Central memory CD4-positive, alpha-beta T cell (primary cell): ENCODE measurements at places on chromosomes 16 and 17.

DNA sequence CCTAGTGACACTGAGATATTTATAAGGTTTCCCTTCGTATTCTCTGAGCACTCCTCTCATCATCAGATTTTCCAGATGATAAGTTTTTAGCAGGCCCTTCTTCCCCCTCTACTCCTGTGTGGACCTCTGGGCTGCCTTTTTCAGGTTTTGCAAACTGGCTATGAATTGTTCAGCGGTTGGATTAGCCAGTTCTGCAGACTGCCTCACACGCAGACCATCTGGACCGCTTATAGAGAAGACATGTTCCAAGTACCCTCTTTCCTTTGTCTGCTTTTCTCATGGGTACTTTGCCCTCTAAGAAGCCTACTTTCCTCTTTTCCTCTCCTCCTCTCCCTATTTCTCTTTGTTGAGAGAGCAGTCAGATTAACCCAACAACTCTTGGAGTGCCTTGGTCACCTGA lies 111.6 kb downstream of the GRIN2A start:
- no peak for DNase-seq

GRCh38 chr16:69131167-69131838 lies 1.1 kb downstream of the CHTF8 start:
- no peak for DNase-seq

DNA sequence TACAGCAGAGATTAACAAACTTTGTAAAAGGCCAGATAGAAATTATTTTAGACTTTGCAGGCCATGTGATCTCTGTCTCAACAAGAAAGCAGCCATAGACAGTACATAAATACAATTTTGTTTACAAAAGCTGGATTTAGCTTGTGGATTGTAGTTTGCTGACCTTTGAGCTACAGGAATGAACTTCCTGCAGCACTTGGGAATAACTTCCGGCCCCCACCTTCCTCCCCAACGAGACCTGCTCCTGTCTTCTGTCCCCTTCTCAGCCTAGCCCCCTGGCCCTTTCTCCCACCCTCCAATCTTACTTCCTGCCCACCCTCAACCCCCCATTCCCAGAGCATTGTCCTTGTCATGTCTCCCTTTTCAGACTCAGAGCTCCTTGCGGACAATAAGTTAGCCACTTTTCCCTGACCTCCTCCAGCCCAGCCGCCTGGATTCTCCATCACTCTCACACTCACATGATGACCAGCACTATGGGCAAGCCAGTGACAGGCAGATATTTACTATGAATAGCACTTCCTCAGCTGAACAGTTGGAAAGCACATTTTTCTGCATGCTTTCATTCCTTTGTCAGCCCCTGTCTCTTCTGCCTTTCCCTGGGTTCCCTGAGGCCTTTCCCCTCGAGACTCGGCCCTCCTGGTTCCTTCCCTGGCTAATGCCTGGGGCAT lies 27.6 kb upstream of the DLX3 start:
- no peak for DNase-seq

GRCh38 chr16:15418206-15418605 lies 16.2 kb upstream of the BMERB1 start:
- DNase-seq, result no peak

- DNase-seq, result peak; percentile 30
Observed at GRCh38 chr17:48728232-48729231, at the start of gene HOXB13. HOXB13 (minus strand) TSS chr17:48728750; CDS start chr17:48728593, 157 bp downstream.

DNA sequence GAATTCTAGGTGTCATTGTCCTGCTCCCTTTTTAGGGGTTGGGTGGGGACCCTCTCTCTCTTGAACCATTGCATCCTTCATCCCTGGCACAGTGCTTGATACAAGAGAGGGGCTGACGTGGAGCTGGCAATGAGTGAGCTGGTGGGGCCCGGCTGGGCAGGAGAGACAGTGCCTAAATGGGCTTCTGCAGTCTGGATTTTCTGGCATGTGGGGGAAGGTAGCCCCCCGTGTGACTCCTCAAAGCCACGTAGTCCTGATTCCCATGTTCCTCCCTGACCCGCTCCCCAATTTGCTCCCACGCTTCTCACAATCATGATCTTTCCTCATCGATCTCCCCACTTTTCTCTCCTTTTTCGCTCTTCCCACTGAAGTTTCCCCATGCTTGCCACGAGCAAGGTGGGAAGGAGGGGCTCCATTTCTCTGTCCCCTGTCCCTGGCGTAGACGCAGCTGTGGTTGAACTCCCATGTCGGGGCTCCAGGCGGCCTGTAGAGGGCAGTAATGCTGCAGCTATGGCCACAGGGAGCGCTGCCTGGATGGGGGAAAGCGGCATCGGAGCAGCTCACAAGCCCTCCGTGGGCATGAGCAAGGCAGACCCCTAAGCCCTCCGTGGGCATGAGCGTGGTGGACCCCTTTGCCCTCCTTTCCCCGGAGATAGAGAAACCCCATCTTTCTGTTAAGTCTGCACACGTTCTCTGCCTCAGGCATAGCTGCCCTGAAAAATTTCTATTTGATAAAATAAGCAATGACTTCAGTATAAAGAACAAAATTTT lies 47.5 kb downstream of the HAPSTR1 start:
- DNase-seq, result peak; percentile 42

DNA sequence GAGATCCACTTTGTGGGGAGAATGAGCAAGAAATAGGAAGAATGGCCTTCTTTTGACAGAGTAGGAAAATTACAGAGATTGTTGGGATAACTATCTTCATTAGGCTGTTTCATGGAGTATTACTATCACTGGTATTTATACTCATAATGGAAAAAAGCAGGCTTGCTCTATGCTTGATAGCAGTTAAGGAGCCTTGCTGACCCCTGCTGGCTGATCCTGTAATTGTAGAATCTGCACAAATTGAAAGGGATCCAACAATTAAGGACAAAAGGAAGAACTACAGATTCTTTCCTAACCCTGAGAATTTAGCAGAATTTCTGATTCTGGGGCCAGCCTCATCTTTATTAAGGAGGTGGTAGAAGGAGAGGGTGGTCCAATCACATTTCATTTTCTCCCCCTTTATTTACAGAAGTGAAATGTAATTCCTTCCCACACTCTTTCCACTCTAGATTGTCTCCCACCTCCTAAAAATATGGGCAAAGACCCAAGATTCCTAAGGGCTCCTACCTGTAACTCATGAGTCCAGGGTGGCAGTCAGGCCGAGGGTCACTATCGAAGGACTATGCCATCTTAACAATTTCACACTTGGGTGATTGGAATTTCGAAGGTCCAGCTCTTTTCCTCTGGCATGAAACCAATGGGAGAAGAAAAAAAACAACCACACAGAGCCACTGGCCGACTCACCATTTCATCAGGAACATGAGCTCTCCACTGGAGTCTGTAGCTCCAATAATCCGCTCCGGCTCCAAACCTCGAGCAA lies 26.3 kb downstream of the NFE2L1 start:
- DNase-seq, result peak; percentile 64

DNA sequence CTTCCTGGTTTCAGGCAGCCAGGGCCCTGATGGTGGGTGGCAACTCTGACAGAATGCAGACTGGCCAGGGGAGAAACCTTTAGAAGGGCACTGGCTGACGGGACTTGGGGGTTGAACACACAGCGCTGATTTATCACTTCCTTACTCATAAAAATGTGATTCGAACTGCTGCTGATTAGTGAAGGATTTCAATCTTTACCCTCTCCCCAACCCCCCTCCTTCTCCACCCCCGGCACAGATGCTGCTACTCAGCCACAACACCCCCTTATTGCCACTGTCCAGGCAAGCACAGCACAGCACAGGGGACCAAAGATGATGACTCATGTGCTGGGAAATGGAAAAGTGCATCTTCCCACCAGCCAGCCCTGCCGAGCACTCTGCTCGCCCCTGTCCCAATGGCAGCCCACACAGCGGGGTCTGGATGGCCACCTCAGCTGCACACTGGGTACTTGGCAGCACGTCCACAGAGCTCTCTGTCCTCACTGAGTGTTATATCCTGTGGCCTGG lies 70.1 kb downstream of the SMG6 start:
- no peak for DNase-seq

GRCh38 chr16:57533431-57534336 lies 2.7 kb downstream of the CCDC102A start:
- peak; percentile 46 for DNase-seq

- no peak for DNase-seq
Observed at GRCh38 chr17:57408071-57408811, 151.9 kb downstream of the MSI2 start.

GRCh38 chr17:79113699-79114457 lies 39.3 kb downstream of the ENGASE start:
- no peak for DNase-seq

DNA sequence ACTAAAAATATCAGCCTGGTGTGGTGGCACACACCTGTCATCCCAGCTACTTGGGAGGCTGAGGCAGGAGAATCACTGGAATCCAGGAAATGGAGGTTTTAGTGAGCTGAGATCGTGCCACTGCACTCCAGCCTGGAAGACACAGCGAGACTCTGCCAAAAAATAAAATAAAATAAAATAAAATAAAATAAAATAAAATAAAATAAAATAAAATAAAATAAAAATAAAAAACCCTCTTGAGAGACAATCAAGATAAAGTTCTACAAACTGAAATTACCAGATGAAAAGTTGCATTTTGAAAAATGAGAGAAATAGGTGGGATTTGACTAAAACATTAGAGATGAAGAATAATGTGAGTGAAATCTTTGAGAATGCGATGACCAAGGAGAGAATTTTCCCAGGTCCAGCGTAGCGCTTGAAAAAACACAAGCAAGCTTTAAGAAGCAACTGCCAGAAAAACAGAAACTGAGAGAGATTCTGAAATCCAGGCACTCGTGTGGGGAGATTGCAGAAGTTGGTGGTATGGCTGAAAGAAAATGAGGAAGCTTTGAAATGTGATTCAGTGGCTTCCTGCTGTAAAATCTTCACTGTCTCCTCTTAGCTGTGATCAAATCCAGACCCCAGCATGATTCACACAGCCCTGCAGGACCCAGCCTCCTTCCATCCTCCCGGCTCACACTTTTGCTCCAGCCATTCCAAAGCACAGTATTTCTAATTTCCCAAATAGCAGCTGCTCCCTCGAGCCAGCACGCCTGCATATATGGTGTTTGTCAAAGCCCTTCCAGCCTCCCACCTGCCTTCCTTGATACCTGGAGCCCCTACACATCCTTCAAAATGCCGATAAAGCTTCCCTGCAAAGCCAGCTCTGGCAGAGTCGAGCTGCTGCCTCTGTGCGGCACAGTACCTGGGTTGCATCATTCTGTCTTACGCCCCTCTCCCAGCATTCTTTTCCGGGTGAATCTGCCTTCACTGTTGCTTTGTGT lies 8.2 kb upstream of the CD300E start:
- no peak for DNase-seq

DNA sequence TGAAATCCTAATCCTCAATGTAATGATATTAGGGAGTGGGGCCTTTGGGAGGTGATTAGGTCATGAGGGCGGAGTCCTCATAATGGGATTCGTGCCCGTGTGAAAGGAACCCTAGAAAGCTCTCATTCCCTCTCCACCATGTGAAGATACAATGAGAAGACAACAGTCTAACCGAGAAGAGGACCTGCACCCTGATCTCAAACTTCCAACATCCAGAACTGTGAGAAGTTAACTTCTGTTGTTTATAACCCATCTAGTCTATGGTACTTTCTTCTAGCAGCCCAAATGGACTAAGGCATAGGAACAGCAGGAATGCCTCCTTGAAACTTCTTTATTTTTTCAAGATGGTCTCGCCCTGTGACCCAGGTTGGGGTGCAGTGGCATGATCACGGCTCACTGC lies 24.7 kb downstream of the WSB1 start:
- DNase-seq, result no peak

DNA sequence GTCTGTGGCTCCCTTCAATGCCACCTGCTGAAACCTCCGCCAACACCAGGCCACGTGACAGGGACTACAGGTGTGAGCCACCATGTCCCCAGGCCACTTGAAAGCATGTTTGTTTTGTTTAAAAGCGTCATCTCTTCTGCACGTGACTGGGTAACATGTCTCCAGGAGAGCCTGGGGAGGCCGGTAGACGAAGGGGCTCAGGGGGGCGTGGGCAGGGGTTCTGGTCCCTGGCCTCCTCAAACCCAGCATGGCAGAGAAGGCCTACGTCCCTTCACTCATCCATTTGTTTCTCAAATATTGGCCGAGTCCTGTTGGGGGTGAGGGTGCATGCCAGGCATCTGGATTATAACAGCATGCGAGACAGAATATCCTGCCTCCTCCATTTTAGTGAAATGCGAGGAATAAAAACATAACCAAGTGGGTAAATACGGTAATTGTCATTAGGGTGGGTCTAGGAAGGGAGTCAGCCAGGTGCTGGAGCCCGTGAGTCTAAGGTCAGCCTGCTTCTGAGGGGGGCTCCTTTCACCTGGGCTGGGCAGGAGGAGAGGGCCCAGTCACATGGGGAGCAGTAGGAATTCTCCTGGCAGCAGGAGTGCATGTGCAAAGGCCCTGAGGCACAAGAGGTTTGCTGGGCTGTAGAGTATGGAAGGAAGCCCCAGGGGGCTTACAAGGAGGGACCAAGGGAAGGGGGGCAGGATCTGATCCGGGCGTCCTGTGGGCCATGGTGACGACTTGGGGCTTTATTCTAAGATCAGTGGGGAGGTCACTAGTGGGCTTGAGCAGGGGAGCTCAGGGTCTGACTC lies 26.8 kb upstream of the CIBAR2 start:
- DNase-seq, result no peak

DNA sequence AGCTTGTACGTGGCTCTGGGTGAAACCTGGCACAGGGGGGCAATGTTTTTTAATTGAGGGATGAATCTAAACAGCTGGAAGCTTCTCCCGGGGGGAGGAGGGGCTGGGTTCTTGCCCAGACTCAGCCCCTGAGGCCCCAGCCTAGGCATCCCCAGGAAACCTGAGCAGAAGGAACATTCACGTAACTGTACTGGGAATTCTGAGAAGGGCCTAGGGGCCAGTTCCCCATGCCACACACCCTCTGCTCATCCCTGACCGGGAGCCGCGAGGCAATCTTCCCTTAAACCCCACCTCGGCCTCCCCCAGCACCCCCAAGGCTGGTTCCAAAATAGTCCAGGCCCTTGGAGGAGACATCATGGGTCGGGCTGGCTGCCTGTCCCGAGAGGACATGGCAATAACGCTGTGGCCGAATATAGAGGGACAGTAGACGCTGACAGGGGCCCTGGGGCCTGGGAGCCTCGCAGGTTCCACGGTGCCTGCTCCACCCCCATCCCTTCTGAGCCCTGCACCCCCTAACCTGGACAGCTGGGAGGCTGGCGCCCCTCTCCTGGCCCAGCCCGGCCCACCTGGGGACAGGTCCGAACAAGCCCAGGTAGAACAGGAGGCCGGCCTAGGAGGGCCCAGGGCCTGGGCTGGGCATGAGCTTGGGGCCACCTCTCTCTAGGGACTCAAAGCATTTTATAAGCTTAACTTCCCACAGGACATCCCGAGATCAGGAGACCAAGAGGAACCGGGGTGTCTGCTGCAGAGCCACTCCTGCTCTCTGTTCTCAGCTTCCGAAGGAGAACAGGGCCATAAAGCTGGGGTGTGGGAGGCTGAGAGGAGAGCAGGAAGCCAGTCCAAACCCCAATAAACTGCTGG lies 83.2 kb upstream of the TOB1 start:
- no peak for DNase-seq

- DNase-seq, result no peak
Observed at GRCh38 chr17:41982026-41982760, 15.6 kb downstream of the CNP start.
